ENCODE measurements at places on chromosomes 13 and 19.

DNA sequence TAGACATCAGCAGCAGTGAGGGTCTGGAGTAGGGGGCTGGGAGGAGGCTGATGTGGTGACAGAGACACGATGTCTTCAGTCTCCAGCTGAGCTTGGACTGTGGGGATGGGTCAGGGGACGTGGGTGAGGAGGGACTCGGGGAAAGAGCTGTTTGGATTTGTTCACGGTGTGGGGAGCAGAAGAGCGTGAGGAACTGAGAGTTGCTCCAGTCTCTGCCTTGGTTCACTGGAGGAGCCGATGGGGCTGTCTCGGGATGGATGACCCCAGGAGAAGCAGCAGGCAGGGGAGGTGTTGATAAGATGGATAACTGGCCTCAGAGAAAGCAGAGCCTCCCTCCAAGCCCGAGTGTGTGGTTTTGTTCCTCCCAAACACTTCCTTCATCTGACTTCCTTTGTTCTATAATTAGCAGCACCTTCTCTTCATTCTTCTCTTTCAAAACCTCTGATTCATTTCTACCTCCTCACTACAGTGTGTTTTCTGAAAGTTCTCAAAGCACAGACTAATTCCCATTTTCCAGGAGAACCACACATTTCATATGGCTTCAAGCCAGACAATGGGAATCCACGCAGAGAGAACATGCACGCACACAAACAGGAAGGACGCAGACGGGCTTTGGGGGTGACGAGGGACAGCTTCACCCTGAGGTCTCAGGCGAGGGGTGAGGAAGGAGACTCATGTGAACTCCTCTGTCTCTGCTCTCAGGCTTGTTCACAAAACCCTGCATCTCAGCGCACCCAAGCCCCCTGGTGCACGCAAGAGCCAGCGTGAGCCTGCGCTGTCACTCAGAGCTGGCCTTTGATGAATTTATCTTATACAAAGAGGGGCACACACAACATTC is 18.6 kb downstream of the LAIR2 start:
- DNase-seq, result no peak

DNA sequence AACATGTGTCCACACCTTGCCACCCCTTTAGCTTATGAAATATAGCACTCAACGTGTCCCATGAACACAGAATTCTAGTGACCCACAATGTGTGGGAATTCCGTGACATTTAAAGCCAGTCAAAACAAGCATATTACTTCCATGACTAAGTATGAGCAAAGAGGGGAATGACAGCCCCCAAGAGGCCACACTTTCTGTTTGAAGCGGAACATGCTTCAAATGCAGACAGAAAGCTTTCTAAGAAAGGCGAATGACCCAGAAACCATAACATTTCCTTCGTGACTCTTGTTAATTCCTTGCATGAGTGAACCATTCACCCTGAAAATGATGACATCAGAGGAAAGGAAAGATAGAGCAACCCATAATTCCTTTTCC is 122.0 kb upstream of the FNDC3A start:
- DNase-seq, result peak; percentile 86

- no peak for DNase-seq
Observed at GRCh38 chr13:78499802-78500201, 103.5 kb downstream of the POU4F1 start.

- DNase-seq, result no peak
Observed at GRCh38 chr13:100892981-100893380, 218.4 kb upstream of the TMTC4 start.

DNA sequence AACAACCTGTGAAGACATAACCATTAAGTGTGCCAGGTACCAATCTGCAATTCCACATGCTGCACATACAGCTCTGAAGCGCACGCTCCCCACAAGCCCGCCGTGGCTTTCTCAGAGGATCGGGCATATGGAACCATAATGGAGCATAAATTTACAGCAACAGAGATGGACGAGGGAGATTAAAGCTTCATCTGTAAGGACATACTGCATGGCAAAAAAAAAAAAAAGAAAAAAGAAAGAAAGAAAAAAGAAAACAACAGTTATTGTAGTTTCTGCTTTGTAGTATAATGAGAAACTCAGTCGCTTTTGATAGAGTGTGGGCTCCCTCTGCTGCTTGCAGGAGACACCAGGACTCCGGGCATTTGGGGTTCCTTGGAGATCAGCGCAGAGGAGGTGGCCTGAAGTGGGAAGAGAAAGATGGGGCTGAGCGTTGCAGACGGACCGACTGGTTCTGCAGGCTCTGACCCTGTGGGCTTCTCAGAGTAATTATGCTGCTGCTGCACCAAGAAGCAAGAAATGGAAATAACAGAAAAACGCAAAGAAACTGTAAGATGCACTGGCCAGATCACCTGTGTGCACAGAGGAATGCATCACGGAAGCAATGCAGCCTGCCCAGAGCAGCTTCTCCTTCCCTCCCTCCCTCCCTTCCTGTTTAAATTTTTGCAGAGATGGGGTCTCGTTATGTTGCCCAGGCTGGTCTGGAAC is 10.8 kb upstream of the PDCD5 start:
- peak; percentile 71 for DNase-seq

GRCh38 chr19:57380923-57381322 is 8.7 kb upstream of the ZNF548 start:
- DNase-seq, result no peak

DNA sequence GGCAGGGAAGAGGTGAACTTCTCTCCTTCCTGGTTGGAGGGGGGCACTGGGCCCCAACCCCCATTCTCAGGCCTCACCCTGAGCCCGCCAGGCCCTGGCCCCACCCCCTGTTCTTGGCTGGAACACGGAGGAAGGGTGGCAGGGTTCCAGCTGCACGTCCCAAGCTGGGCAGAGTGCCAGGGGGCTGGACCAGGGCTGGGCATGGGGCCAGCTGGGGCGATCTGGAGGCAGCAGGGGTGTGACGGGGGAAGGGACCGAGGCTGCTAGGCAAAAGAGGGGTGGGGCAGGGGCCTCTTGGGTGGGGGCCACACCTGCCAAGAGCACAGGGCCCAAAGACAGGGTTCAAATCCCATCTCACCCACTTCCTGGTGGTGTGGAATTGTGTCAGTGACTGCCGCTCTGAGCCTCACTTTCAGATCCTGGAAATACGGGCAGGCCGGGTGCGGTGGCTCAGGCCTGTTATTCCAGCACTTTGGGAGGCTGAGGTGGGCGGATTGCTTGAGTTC is 2.2 kb downstream of the HIF3A start:
- DNase-seq, result peak; percentile 93

GRCh38 chr13:77136902-77137420 is 110.0 kb upstream of the FBXL3 start:
- DNase-seq, result peak; percentile 65

DNA sequence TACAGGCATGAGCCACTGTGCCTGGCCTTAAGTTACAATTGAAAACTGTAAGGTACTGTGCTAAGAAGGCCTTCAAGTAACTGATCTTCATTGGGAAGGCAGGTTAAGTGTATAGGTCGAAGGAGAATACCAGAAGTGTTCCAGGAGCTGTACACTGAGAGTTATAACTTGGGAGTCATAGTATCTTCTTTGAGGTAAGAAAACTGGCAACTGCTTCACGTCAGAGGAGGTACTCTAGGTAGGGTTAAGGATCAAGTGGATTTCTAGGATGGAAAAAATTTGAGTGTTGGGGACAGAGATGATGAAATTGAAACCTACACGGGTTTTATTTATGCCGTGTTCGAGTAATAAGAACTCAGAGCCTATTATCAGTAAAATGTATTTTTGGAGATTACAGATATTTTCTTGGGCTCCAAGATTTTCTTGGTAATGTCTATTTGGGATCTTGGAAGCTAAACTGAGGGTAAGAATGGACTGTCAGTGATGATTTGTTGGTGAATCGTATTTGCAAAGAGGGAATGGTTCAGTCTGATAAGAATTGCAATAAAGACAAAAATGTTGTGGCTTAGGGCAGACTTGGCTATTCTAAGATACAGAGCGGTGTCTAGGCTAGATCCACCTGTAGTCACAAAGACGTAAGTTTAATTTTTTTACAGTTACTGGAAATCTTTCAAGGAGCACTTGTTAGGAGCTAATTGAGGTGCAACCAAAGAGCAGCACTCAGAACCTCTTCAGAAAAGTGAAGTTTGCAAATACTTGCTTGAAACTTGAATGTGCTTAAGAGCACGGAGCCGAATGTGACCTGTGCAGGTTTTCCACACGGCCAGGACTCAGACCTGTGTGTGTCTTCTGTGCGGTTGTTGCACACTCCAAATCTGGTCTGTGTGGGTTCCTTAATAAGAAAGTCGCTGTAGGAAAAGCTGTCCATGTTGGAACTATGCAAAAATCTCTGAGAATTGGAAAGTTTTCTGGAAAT is 102.5 kb downstream of the URI1 start:
- no peak for DNase-seq

- DNase-seq, result no peak
Observed at GRCh38 chr13:77528414-77528813, 7.1 kb upstream of the SCEL start.

DNA sequence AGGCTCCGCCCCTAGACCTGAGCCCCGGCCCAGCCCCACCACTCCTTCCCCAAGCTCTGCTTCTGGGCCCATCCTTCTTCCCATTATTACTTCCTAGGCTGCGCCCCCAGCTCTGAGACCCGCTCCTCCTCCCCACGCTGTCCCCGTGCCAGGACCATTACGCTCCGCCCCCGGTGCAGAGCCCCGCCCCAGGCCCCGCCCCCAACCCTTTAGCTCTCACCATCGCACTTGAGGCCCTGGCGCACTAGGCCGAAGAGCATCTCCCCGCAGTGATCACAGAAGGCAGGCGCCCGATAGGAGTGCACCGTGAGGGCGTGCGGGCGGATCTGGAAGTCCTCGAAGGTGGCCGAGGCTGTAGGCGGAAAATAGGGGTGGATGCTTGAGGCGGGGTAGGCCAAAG is 6.2 kb downstream of the PRKD2 start:
- DNase-seq, result no peak

DNA sequence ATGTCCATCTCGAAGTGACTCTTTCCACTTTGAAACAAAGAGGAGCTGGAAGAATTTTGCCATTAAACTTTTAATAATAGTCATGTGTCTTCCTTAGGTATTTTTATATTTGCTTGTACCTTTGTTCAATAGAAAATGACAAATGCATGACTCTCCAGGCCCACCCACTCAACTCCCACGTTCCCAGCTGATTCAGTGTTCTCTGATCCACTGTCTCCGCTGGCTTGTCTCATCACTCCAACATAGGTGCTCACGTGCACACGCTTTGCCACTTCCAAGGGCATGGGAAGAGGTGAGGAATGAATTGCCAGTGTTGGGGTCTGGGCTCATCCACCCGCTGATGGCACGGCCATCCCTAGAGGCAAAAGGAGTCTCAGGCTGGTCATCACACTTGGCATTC is 24.5 kb downstream of the RASL11A start:
- no peak for DNase-seq

DNA sequence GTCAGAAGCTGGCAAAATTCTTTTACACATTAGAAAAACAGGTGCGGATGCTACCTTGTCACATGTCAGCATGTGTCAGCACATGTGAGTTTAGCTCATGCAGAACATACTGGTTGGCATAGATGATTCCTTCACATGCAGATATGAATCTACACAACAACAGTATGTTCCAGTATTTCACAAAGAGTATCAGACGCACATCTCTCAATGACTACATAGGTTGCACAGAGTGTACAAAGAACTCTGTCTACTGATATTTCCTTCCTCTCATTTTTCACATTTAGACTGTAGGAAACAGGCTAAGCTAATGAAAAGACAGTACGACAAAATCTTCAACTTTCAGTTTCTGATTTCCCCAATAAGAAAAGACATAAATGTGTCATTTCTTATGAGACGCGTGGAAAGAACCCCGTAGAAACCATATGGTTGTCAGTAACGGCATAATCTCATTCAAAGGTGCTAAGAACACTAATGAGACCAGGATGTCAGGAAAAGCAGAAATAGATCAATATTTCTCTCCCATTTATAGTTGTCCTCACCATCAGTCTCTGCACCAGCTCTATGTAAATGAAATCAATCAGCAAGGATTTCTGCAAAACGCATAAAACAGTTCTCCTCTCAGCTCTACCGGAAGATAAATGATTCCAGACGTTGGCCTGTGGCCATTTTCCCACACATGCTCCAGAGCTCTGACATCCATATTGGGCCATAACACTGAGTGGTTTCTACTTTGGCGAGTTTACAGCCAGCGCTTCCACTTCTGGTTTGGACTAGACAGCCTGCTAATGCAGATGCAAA is 81.2 kb downstream of the STARD13 start:
- peak; percentile 94 for DNase-seq

DNA sequence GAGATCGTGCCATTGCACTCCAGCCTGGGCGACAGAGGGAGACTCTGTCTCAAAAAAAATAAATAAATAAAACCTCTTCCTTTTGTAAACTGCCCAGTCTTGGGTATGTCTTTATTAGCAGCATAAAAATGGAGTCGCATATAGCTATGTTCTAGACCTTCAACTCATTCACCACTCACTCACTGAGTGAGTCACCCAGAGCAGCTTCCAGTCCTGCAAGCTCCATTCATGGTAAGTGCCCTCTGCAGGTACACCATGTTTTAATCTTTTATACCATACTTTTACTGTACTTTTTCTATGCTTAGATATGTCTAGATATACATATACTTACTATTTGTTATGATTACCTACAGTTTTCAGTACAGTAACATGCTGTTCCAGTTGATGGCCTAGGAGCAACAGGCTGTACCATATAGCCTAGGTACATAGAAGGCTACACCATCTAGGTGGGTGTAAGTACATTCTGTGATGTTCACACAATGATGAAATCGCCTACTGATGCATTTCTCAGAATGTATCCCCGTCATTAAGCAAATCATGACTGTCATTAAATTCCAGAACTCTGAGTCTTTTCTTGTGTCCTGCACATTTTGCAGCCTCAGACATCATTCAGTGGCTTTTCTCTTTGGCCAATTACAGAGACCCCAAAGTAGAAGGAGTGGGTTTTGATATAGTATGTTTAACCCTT is 13.7 kb upstream of the FARP1 start:
- DNase-seq, result peak; percentile 83

DNA sequence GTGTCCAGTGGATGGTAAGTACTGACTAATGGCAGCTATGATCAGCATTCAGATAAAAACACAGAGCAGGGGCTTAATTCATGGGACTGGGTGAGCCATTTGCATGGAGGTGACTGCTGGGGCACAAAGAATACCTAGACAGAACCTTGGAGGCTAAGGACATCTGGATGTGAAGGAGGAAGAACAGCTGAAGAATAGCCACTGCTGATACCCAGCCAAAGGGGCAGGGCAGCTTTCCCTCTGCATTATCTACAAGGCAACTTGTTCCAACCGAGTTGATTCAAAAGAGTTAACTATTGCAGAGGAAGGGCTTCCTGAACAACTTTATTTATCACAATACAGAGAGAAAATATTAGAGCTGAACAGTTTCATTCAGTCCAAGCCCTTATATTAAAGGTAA is 13.1 kb upstream of the THSD1 start:
- DNase-seq, result no peak

- DNase-seq, result peak; percentile 89
Observed at GRCh38 chr13:28401303-28402056, 93.4 kb downstream of the FLT1 start.

- DNase-seq, result no peak
Observed at GRCh38 chr19:7000816-7001215, 20.4 kb downstream of the MBD3L2B start.

Data from cardiac fibroblast (primary cell).